Sigmoid colon (tissue), 7 donors: ENCODE measurements at places on chromosomes 1 and 21. TPM values are rescaled to one million over a fixed set of nuclear protein-coding genes. Genes with fewer than 3 reads are reported as not detected.

The TNFRSF1B gene
- 19.7 TPM for total RNA-seq

The PANK4 gene
- total RNA-seq = 29.1 TPM

DNA sequence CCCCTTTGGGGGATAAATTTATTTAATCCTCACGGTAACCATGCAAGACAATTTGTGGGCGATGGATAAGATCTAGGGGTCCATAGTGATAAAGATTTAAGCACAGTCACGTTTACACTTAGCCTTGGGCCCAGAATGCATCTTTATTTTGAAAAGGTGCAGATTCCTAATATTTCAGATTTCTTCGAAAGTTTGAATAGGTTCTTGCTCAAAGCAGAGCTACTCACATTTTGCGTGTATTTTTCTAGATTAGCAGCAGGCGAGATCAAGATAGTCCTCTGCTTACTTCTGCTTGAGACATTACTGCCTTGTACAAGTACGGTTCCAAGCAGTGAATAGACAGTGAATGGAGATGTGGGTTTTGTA, 647 bp downstream of the TSEN15 start:
- DNase-seq = no peak

- DNase-seq = no peak
Measured at GRCh38 chr1:59361766-59362165, 64.9 kb downstream of the FGGY start.

The CDK18 gene
- total RNA-seq = 9.8 TPM

- peak; percentile 38 for DNase-seq
Measured at GRCh38 chr21:42556960-42557359, 43.3 kb downstream of the SLC37A1 start.

- no peak for DNase-seq
Measured at GRCh38 chr1:8955406-8955805, 9.7 kb downstream of the CA6 start.

DNA sequence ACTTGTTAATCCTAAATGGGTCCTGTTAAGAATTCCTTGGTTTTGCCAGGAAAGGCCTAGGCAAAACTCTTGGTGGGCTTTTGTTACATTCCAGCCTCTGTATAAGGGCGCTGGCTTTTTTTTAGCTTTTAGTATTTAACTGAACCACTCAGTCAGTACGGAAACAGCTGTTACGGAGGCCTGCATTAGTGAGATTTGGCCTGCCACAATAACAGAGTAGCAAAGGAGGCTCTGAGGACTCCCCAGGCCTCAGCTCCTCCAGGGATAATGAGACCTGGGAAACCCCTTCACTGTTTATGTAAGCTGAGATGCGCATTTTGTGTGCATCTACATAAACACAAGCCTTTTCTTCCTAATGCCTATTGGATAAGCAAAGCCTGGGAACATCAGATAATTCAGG, 210.2 kb downstream of the APP start:
- DNase-seq = no peak

DNA sequence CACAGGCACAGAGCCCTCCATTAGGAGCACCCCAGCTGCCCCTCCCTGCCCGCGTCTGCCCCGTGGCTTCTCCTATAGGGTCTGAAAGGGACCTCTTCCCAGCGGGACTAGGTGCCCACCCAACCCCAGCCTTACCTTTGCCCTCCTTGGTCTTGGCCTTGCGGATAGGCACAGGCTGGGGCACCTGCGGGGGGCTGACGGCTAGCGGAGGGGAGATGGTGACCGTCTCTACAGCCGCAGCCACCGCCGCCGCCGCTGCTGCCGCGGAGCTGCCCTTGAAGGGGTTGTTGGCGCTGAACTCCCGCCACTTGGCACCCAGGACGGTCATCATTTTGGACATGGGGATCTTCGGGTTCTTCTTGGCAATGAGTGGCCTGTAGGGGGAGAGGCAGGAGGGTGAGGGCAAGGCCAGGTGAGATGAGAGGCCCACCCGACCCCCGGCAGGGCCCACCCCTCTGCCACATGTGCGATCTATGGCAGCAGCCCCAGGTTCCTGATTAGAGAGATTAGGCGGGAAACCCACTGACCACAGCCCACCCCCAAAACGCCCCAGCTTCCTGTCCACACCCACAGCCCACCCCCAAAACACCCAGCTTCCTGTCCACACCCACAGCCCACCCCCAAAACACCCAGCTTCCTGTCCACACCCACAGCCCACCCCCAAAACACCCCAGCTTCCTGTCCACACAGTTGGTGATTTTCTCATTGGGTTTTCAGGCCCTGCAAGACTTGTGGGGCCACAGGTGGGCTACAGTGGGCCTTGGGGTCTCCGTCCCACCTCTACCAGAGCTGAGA, 25.4 kb downstream of the CHD5 start:
- no peak for DNase-seq

The PDE9A gene
- total RNA-seq = 102 TPM
